Smooth muscle cell of trachea (primary cell): ENCODE measurements at places on chromosomes 1 and 21. TPM values are rescaled to one million over a fixed set of nuclear protein-coding genes. Genes with fewer than 3 reads are reported as not detected.

LRRC8C gene
- total RNA-seq = 7.9 and 8.3 TPM in 2 replicates

SPRR2A gene
- total RNA-seq = not detected in 2 replicates

CFHR5 gene
- total RNA-seq = not detected in 2 replicates

CTPS1 gene
- 8.9 and 25.3 TPM in 2 replicates for total RNA-seq

TBX15 gene
- total RNA-seq = under 0.01 TPM in 1 of 2 replicates, not detected in the other

ATAD3C gene
- total RNA-seq = under 0.01 TPM in 1 of 2 replicates, not detected in the other

NUDT4B gene
- 8.3 and 17.0 TPM in 2 replicates for total RNA-seq

TMEM82 gene
- total RNA-seq = not detected in 2 replicates

CHIA gene
- not detected in 2 replicates for total RNA-seq

LRRC71 gene
- total RNA-seq = not detected in 2 replicates

OR2T1 gene
- total RNA-seq = not detected in 2 replicates

AIRE gene
- total RNA-seq = under 0.01 TPM in 1 of 2 replicates, not detected in the other

NDUFS2 gene
- 180 and 202 TPM in 2 replicates for total RNA-seq

TSPAN2 gene
- total RNA-seq = not detected in 2 replicates

FNDC10 gene
- total RNA-seq = 1.6 and 4.1 TPM in 2 replicates

CLDN8 gene
- total RNA-seq = not detected in 2 replicates

RHBG gene
- not detected in 2 replicates for total RNA-seq

VAV3 gene
- total RNA-seq = under 0.01 and 0.17 TPM in 2 replicates

TXNIP gene
- 80.0 and 159 TPM in 2 replicates for total RNA-seq

C1orf116 gene
- total RNA-seq = not detected in 2 replicates

TMEM51 gene
- total RNA-seq = 7.1 and 8.3 TPM in 2 replicates

GJA5 gene
- total RNA-seq = 2.0 TPM in 1 of 2 replicates, not detected in the other

AMY1A gene
- total RNA-seq = not detected in 2 replicates

SH2D5 gene
- total RNA-seq = 4.2 and 6.3 TPM in 2 replicates

WDR77 gene
- 33.0 and 39.9 TPM in 2 replicates for total RNA-seq

ASCL5 gene
- total RNA-seq = not detected in 2 replicates

CELA3A gene
- total RNA-seq = not detected in 2 replicates

OR10Z1 gene
- total RNA-seq = not detected in 2 replicates

CRP gene
- not detected in 2 replicates for total RNA-seq

WNT4 gene
- not detected in 2 replicates for total RNA-seq

AMY2B gene
- total RNA-seq = 2.3 and 5.8 TPM in 2 replicates

NAXE gene
- total RNA-seq = 61.2 and 85.8 TPM in 2 replicates

HTR6 gene
- total RNA-seq = under 0.01 TPM in 1 of 2 replicates, not detected in the other

TPTE gene
- total RNA-seq = not detected in 2 replicates

MYOM3 gene
- total RNA-seq = not detected in 2 replicates

PLA2G2C gene
- not detected in 2 replicates for total RNA-seq

GJA8 gene
- total RNA-seq = not detected in 2 replicates

AK4 gene
- total RNA-seq = 23.4 and 24.8 TPM in 2 replicates

DDR2 gene
- 213 and 271 TPM in 2 replicates for total RNA-seq

SMCP gene
- not detected in 2 replicates for total RNA-seq

ZC3H11A gene
- 83.5 and 97.6 TPM in 2 replicates for total RNA-seq

ORC1 gene
- total RNA-seq = 0.66 and 6.5 TPM in 2 replicates

GRIK3 gene
- not detected in 2 replicates for total RNA-seq

CEP104 gene
- total RNA-seq = 23.1 and 33.9 TPM in 2 replicates

CAMK1G gene
- total RNA-seq = 0.50 and 2.2 TPM in 2 replicates

ALPL gene
- total RNA-seq = 0.87 and 13.9 TPM in 2 replicates

LGR6 gene
- total RNA-seq = not detected in 2 replicates

PKNOX1 gene
- 15.0 and 17.5 TPM in 2 replicates for total RNA-seq

GREM2 gene
- 5.5 and 7.7 TPM in 2 replicates for total RNA-seq
